ENCODE measurements at places on chromosomes 7 and 10.

- peak; percentile 89 for DNase-seq
Measured at GRCh38 chr10:86971232-86971991, 3.1 kb downstream of the ADIRF start.

- no peak for DNase-seq
Measured at GRCh38 chr7:141916099-141916498, at the start of gene OR9A4. TSS of gene OR9A4 (plus strand) at chr7:141916399. CDS start at chr7:141918876, 2,477 bp downstream.

- peak; percentile 68 for DNase-seq
Measured at GRCh38 chr10:98956576-98957260, 278.9 kb downstream of the HPSE2 start.

GRCh38 chr10:43293677-43294057 is 26.8 kb upstream of the RASGEF1A start:
- no peak for DNase-seq

- no peak for DNase-seq
Measured at GRCh38 chr7:142585425-142585824, 163.8 kb upstream of the PRSS1 start.

DNA sequence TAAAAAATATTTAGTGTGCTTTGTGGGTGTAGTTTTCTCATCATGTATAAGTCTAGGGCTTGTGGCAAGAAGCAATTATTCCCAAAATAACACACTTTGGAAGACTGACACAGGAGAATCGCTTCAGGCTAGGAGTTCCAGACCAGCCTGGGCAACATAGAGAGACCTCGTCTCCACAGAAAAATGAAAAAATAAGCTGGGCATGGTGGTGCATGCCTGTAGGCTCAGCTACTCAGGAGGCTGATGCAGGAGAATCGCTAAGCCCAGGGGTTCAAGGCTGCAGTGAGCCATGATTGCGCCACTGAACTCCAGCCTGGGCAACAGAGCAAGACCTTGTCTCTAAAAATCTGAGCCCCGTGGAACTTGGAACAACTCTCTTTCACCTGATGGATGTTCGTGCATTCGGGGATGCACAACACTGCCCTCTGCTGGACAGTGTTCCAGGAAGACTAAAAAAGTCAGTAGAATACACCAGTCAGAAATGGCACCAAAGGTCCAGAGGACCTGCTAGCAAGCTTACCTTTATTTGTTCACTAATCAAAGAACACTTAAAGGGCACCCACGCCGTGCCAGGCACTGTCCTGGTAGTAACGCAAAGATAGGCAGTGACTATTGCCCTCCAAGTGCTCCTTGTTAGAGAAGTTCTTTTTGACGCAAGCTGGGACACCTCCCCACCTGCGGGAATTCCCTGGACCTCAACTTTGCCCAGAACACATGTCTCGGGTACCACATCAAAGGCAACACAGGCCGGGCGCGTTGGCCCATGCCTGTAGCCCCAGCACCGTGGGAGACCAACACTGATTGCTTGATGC is 81.9 kb upstream of the CALN1 start:
- peak; percentile 52 for DNase-seq

GRCh38 chr10:125064681-125065492 is 95.5 kb downstream of the CTBP2 start:
- peak; percentile 80 for DNase-seq

DNA sequence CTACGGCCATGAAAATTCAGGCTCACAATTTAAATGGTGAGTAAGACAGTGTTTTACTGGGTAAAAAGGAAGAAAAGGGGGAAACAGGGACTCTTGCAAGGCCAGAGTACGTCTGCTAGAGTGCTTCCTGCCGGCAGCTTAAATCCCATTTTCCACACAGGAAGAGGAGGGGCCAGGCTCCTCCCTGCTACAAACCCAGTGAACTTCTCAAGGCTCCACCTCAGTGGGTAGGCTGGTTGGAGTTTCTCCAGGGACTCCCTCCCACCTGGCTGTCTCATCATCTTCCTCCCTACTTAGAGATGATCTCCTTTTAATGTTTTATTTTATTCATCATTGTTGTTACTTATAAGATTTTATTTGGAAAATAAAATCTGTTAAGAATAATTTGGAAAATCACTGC is 62.6 kb upstream of the SEMA3C start:
- no peak for DNase-seq

GRCh38 chr7:2856388-2857169 is 12.5 kb upstream of the GNA12 start:
- no peak for DNase-seq

- DNase-seq, result no peak
Measured at GRCh38 chr10:99524050-99524666, 8.6 kb upstream of the NKX2-3 start.

GRCh38 chr10:79239275-79239779 is 107.9 kb upstream of the PPIF start:
- peak; percentile 75 for DNase-seq

- DNase-seq, result no peak
Measured at GRCh38 chr10:124511205-124512039, 49.8 kb downstream of the LHPP start.

- peak; percentile 78 for DNase-seq
Measured at GRCh38 chr7:102125127-102125596, 161.5 kb upstream of the SH2B2 start.

- DNase-seq, result peak; percentile 31
Measured at GRCh38 chr7:91556956-91557650, 292.9 kb downstream of the FZD1 start.

GRCh38 chr7:34091321-34091917 is 186.1 kb downstream of the BMPER start:
- DNase-seq, result peak; percentile 62

GRCh38 chr10:45660876-45661411 is 11.6 kb downstream of the ZFAND4 start:
- no peak for DNase-seq

GRCh38 chr10:5365928-5366327 is 1.2 kb downstream of the UCN3 start:
- no peak for DNase-seq

GRCh38 chr10:124700293-124701037 is 43.7 kb downstream of the FAM53B start:
- no peak for DNase-seq

- no peak for DNase-seq
Measured at GRCh38 chr7:123367031-123367430, 167.3 kb upstream of the SLC13A1 start.

DNA sequence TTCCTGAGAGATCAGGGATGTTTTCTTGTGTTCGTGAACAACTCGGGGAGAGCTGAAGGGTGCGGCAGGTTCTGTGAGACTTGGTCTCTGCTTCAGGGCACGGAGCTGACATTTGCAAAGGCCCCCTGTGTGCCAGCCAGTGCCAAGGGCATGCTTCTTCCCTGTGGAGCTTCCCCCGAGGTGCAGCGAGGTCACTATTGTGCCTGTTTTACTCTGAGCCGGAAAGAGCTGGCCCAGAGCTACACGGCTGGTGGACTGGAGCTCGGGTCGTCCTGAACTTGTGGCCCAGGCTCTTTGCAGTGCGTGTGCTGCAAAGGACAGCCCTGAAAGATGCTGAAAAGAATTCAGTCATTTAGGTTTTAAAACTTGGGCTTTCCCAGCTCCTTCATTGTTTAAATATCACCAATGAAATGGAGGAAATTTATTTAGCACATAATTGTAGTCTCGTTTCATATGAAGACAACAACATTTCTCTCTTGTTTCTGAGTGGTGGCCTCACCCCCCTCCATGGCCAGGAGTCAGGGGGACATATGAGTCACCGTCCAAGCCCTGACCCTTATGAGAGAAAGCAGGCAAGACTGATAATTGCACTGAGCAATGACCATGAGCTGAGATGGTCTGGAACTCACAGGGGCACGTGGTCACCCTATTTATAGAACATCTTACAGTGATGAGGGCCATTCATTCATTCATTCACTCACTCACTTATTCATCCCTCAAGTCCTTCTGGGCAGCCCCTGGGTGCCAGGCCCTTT is 102.6 kb downstream of the PTPRE start:
- DNase-seq, result no peak

DNA sequence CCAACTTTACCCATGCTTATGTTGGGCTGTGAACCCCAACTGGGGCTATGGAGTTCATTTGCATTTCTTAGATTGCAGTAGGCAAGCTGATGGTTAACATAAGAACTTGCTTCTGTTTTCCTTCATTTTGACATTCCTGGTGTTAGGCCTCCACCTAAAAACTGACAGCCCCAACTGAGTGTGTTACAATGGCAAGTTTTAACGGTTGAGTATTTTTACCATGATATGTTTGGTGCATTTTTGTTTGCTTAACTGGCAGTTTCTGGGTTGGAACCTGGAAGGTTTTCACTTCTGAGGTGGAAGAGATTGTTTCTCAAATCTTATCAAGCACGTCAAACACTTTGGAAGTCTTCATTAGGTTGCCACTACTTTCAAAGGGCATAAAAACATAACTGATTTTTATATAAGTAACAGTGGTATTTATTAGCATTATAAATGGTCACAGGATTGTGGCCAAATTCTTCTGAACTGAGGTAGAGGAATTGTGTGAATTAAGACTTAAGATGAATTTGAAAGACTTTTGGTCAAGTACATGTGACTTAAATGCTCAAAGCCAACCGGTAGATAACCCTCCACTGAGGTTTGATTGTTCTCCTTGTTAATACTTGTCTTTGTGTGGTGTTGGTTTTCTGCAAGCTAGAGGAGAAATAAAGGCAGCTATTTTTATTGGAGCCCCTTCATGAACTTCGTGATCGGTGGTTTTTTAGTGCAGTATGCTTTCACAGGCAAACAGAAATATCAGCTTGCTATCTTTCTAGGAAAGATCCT is 2.8 kb downstream of the BMI1 start:
- no peak for DNase-seq

- peak; percentile 87 for DNase-seq
Measured at GRCh38 chr7:114818501-114818900, 103.4 kb upstream of the MDFIC start.

DNA sequence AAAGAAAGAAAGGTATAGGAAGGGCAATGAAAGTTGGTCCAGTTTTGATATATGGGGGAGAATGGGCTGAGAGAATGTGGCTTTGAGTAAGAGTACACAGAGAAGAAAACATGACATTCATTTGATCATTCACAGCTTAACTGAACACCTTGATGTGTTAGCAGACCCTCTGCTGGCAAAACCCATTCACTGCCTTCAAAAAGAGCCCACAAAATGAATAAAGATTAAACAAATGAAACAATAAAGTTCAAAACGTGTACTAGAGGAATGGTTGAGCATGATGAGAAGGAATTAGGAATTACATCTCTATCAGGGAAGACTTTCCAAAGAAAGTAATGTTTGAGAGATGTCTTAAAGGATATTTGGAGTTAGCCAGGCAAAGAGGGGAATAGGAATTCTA is 2.1 kb downstream of the WEE2 start:
- DNase-seq, result no peak

GRCh38 chr10:30158325-30158960 is 99.1 kb upstream of the JCAD start:
- DNase-seq, result no peak

DNA sequence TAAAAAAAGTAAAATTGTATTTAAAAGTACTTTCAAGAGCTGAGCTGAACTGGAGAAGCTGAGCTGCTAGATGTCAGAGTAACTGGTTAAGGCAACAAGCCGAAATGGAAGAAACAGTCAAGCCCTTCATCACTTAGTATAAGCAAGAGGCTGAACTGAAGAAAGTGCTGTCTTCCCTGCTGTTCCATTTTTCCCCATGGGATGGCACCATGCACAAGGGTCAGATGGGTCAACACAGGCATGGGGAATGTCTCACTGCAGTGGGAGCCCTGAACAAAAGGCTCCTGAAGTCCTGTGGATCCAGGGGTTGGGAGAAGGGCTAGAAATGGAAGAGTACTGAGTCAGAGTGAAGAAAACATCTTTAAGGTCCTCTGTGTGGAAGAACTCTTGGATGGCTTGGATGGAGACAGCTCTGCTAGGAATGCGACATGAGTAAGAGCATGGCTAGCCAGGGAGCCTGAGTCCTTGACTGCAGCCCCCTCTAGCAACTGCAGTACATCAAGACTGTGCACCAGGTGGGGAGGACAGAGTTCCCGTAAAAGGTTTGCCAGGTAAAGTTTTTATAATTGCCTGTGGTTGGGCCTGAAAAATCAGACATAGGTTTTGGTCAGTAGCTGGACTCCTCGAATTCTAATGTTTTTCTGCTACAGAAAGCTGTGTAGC is 348.3 kb downstream of the GPR158 start:
- DNase-seq, result peak; percentile 4

GRCh38 chr10:92146107-92146506 is 144.8 kb downstream of the CPEB3 start:
- no peak for DNase-seq
